ENCODE measurements at places on chromosomes 2 and 18. TPM values are rescaled to one million over a fixed set of nuclear protein-coding genes. Genes with fewer than 3 reads are reported as not detected.

GRCh38 chr2:32851777-32852439 is 94.8 kb upstream of the LTBP1 start:
- DNase-seq = peak; percentile 38

DNA sequence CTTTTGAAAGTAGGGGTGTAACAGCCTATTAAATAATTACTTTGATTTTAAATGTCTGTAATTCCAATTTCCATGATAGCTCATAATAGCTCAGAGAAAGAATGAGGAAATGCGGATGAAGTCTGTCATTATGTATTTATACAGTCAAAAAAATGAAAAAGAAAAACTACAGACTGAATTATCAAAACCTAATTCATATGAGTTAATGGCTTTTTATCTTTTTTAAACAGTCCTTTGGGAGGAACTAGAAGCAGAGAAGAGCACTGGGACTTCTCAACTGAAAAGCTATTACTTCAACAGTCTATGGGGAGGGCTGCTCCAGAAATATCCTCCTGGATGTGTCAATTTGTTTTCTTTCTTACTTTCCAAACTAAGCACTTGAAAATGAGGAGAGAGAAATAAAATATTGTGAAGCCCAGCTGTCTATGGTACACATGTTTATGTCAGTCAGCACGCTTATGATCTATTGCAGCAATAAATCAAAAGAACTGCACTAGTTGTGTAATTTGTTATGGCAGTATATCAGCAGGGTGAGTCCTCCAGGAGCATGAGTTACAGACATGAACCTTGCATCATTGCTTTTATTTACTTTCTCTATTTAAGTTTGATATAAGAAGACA is 1550.2 kb downstream of the LRP1B start:
- DNase-seq = no peak

DNA sequence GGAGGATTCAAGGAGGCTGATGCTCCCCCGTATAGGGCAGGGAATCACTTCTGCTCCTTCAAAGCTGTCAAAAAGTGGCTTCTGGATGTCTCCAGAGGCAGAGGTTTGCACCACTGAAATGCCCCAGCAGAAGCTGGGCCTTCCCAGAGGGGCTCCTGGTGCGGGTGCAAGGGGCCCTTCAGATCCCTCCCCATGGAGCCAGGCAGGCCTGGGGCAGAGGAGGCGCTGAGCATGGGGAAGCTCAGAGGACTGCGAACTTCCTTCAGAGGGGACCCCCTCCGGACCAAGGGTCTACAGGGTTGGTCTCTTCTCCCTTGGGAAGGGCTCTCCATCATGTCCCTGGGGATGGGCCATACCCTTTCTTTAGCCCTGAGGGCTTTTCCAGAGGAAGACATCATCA is 341.2 kb downstream of the DYSF start:
- DNase-seq = no peak

GRCh38 chr2:156536534-156536933 is 100.4 kb downstream of the GPD2 start:
- no peak for DNase-seq

- peak; percentile 7 for DNase-seq
Measured at GRCh38 chr18:995629-996028, 91.0 kb downstream of the ADCYAP1 start.

DNA sequence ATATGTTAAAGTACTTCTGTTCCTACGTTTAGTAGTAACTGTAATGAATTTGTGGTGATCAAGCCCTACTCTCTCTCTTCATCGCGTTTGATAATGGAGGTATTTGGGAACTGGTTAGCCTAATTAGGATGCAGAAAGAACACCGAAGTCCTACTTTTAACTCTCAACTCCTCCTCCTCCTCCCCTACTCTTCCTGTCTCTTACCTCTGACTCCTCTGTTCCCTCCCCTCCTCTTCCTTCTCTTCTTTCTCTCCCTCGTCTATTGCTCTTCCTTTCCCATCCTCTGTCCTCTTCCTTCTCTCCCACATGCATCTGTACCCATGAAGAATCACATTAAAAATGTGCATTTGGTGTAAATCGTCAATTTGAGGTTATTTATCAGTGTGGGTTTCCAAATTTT is 57.8 kb downstream of the RMDN2 start:
- no peak for DNase-seq

GRCh38 chr2:75424936-75425619 is 135.7 kb downstream of the EVA1A start:
- peak; percentile 18 for DNase-seq

Gene GCG
- not detected for total RNA-seq

Gene SMYD1
- total RNA-seq = not detected

Gene TDRD15
- total RNA-seq = not detected
